ENCODE measurements at places on chromosomes 2 and 18. TPM values are rescaled to one million over a fixed set of nuclear protein-coding genes. Genes with fewer than 3 reads are reported as not detected.

Gene IL36RN
- total RNA-seq: not detected

Gene CCDC142
- 21.5 TPM for total RNA-seq

Gene FAM228A
- 0.31 TPM for total RNA-seq

Gene UXS1
- 16.7 TPM for total RNA-seq

Gene CFC1
- total RNA-seq: not detected

Gene HYCC2
- 9.4 TPM for total RNA-seq

Gene WDPCP
- total RNA-seq: 4.9 TPM

Gene LONRF2
- not detected for total RNA-seq

Gene KCNE4
- total RNA-seq: 0.65 TPM

Gene SERPINB4
- total RNA-seq: not detected

Gene LOXHD1
- 0.16 TPM for total RNA-seq

Gene SLC39A10
- 33.5 TPM for total RNA-seq
